ENCODE measurements at places on chromosomes 4 and X.

DNA sequence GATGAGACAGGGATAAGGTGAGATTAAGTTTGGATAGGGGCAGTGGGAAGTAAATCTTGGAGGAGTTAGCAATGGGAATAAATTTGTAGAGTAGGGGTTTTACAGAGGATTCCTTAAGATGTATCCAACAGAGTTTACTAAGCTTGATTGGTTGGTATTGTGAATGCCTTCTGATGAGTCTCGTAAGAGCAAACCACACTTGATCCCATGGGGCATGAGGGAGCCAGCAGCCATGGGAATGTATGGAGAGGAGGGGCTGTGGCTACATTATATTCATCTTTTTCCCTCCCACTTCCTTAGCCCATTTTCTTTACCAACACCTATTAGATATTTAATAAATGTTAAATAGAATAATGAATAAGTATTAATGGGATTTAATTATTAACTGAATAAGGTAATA lies 126.6 kb upstream of the NDST3 start:
- DNase-seq, result no peak

DNA sequence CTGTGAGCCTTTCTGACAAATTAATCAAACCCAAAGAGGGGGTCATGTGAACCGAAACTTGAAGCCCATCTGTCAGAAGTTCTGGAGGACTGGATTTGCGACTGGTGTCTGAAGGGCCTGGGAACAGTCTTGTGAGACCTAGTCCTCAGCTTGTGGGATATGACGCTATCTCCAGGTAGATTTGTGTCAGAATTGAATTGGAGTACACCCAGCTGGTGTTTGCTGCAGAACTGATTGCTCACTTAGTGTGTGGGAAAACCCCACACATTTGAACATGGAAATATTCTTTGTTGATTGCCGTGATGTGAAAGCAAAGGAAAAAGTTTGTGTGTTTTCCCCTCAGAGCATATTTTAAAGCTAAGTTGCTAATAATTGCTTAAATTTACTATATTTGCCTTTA lies 30.3 kb upstream of the TMSB15B start:
- DNase-seq, result no peak

- no peak for DNase-seq
Measured at GRCh38 chr4:152259866-152260265, 276.0 kb downstream of the FBXW7 start.

DNA sequence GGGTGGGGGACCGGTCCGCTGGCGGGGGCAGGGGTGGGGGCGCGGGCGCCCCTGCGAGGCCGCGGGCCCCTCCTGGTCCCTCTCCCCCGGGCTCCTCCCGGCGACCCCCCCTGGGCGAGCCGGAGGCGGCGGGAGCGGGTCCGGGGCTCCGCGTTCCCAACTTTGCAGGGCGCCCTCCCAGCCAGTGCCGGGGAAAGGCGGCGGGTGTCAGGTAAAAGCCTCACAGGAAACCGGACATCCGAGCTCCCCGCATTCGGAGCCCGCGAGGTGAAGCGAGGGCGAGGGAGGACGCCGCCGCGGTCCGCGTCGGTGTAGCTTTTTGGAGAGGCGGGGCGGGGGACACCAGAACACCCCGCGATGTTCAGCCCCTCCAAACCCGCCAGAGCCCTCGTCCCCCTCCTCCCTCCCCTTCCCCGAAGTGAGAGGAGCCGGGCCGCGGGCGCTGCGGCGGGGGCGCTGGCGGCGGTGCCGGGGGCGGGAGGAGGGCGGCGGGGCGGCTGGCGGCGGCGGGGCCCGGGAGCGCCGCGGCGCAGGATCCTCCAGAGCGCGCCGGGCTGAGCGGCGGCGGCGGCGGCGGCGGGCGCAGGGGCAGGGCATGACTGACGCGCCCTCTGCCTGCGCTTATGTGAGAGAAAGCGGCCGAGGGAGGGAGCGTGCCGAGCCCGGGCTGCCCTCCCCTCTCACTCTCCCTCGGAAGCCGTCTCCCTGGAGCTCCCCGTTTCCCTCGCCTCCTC lies at the start of gene VEGFC:
VEGFC (minus strand) TSS at position 597 of the 734 bp plus-strand sequence. CDS start 611 bp downstream, outside the sequence.
- peak; percentile 33 for DNase-seq

GRCh38 chr4:143420227-143420626 lies 83.6 kb downstream of the GAB1 start:
- DNase-seq, result no peak

- DNase-seq, result no peak
Measured at GRCh38 chr4:164706675-164707074, 47.3 kb upstream of the SMIM31 start.

- DNase-seq, result no peak
Measured at GRCh38 chr4:84238247-84239090, 260.6 kb downstream of the NKX6-1 start.

GRCh38 chr4:6804082-6804752 lies 21.7 kb downstream of the KIAA0232 start:
- DNase-seq, result no peak

All from activated naive CD4-positive, alpha-beta T cell treated with anti-CD3 and anti-CD28 coated beads, Interleukin-2, amount 10 ng/mL, durations not matched to agents 7 days and 5 days (primary cell).